ENCODE measurements at places on chromosomes 12 and 14.

GRCh38 chr14:68584786-68585185 is 208.1 kb downstream of the ZFP36L1 start:
- DNase-seq, result no peak

GRCh38 chr12:110744151-110744571 is 1.5 kb upstream of the PPP1CC start:
- no peak for DNase-seq

DNA sequence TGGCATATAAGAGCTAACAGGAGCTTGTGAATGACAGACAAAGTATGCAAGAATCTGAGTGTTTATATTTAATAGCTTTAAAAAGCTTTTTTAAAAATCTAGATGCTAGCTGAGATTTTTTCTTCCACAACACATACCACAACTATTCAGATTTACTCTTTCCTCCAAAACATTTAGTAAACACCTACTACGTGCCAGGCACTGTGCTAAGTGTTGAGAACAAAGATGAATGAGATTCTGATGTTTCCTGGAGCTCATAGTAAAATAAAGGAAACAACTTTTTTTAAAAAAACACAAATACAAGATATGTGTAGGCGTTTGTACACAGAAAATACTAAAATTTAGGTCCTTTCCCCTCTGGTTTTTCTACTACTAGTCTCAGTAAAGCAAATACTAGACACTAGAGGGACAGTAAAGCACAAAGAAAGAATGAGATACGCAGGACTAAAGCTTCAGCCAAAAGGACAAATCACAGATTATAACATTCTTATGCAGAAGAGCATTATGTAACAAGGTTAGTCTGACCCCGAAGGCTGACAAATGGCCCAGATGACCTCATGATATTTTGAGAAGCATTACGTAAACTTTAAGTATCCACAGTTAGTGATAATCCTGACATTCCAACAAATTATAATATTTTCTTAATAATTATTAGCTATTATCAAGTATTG is 78.6 kb upstream of the PAWR start:
- no peak for DNase-seq

GRCh38 chr12:15644700-15645099 is 144.5 kb downstream of the EPS8 start:
- DNase-seq, result no peak

Measured in stimulated activated CD8-positive, alpha-beta memory T cell treated with anti-CD3 and anti-CD28 coated beads, Interleukin-15, amount 100 ng/mL, for 48 hours (primary cell).